IPS DF 6.9 (cell line): ENCODE measurements at places on chromosomes 7 and 10.
A peak's percentile ranks its signal among the peaks of the same experiment; 100 is the strongest.

GRCh38 chr7:140084972-140085371 is 22.2 kb upstream of the PARP12 start:
- no peak for DNase-seq

- DNase-seq: no peak
These were observed 17.9 kb upstream of the GDF10 start for GRCh38 chr10:47282005-47282656.

DNA sequence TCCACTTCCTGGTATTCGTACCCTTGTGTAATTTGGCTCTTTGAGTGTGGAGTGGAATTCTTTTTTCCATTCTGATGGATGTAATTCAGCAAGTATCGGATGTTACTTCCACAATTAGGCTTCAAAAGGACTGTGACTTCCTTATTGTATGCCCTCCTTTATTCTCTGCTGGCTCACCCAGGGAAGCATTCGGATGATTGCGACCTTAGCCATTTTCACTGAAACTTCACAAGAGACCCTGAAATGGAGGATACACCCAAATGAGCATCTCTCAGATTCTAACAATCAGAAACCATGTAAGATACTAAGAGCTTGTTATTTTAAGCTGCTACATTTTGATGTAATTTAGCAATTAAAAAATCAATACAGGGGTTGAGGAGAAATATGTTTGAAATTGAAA is 493.1 kb downstream of the DNAJB9 start:
- DNase-seq: no peak

DNA sequence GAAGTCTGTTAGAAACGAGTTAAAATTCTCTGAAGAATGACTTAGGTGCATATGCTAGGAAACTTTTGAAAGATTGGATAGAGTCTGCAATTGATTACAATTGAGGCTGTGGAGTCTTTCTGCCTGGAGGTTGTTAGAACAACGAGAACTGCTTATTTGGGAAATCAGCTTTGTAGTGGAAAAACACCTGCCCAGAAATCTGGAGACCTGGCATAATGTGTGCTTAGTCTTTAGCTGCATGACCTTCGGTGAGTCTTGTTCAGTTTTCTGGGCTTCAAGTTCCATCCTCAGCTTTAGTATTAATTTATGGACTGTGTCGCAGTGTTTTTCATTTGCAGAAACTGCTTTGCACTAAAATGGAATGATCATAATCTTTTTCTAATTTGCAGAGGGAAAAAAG is 31.7 kb downstream of the CCNY start:
- DNase-seq: no peak

- no peak for DNase-seq
These were observed 66.7 kb downstream of the MICALL2 start for GRCh38 chr7:1392556-1392955.

DNA sequence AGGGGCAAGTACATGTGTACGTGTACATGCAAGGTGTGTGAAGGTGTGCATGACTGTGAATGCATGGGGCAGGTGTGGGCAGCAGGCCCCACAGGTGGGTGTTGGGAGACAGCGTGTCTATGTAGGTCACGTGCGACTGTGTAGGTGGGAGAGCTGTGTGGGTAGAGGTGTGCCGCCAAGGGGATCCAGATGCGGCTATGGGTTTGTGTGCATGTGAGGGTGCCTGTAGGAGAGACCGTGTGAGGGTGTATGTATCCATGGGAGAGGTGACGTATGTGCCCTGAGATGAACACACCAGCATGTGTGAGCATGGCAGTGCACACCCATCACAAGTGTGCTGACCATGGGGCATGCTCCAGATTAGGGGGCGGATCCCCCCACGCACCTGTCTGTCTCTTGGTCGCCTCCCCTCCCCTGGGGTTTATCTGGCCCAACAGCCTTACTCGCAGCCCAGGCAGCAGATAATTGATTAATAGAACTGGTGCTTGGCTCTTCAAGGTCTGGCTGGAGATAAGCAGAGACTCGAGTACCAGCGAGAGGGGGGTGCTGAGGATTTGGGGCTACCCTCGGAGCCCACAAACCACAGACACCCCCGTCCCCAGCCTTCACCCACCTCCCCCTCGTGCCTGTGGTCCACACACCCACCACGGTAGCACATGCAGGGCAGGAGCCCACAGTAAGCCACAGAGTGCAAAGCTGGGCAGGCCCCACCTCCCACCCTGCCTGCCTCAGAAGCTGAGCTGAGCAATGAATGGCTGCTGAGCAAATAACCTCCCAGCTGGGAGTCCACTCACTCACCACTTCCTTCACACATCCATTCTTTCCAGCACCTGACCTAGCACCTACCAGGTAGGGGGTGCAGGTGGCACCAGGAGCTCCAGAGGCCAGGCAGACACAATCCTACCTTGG is 41.4 kb upstream of the ZMIZ1 start:
- no peak for DNase-seq

GRCh38 chr10:79031723-79032122 is 37.0 kb upstream of the ZMIZ1 start:
- DNase-seq: no peak

DNA sequence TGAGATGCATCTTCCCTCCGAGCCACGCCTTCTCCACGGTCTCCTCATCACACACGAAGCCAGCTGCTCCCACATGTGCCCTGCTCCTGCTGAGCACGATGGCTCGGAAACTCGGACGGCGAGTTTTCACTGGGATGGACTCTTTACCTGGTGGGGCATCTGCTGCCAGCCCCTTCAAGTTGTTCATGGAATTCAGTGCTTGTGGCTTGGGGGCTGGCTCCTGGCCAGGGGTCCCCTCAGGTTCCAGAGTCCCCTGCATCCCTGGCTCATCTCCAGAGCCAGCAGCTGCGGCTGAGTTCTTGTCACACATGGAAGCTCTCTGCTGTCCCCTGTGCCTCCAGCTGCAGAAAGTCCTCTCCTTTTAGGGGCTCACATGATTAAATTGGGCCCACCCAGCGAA is 654.0 kb downstream of the SDK1 start:
- no peak for DNase-seq

GRCh38 chr7:140267381-140268226 is 90.8 kb upstream of the KDM7A start:
- no peak for DNase-seq

GRCh38 chr10:91328320-91328984 is 81.7 kb upstream of the HECTD2 start:
- no peak for DNase-seq

- DNase-seq: no peak
These were observed 16.5 kb downstream of the NPS start for GRCh38 chr10:127565583-127565982.

- DNase-seq: no peak
These were observed 74.5 kb downstream of the BMPER start for GRCh38 chr7:33979807-33980355.

DNA sequence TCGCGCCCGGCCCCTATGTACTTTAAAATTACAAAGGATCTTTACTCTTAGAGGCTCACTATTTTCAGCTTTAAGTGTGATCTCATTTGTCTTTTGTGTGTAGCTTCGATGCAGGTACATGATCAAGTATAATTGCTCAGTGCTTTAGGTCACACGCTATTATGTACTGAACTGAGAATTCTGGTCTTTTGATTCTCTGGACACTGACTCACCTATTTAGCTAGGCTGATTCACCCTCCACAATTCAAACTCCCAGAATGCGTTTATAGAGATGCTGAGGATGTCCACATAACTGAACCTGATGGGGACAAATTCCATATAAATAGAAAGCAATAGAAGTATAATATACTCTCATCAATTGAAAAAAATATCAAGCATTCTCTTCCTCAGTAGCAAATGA is 57.8 kb downstream of the PRKCQ start:
- DNase-seq: no peak

DNA sequence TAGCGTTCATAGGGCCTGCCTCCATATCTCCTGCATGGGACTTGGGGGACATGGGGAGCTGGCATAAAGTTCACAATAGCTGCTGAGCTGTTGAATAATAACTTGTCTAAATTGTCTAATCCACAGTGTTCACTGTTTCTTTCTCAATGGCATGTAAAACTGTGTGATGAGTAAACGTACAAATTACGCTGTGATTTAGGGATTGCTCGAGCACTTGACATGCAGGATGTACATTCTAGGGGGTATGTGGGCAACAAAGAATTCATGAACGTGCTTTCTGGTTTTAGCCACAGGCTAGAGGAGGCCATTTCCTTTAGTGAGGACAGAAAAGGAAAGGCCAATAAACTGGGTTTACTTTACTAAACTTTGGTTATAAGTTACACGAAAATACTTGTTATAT is 534.2 kb upstream of the ZWINT start:
- DNase-seq: no peak

- no peak for DNase-seq
These were observed 638 bp upstream of the TRAPPC14 start for GRCh38 chr7:100159099-100159623.

GRCh38 chr7:13411151-13411550 is 578.3 kb downstream of the ETV1 start:
- no peak for DNase-seq

GRCh38 chr7:30974605-30975255 is 11.0 kb downstream of the GHRHR start:
- DNase-seq: peak; percentile 54

DNA sequence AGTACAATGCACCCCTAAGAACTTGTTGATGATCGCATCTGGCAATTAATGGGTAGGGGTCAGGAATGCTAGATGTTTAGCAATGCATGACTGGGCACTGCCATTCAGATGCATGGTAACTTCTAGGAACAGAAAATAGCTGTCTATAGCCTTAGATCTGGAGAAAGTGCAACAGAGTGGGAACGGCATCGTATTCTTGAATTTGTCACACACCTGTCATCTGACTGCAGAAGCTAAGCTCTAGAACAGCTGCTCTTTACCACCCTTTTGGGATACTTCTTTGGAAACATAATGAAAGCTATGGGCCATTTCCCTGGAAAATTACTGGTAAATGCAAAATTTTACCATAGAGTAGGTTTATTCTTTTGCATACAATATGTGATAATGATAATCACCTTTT is 118.1 kb downstream of the SLC25A13 start:
- DNase-seq: no peak

- DNase-seq: no peak
These were observed 80.5 kb upstream of the PPIF start for GRCh38 chr10:79266543-79267312.

DNA sequence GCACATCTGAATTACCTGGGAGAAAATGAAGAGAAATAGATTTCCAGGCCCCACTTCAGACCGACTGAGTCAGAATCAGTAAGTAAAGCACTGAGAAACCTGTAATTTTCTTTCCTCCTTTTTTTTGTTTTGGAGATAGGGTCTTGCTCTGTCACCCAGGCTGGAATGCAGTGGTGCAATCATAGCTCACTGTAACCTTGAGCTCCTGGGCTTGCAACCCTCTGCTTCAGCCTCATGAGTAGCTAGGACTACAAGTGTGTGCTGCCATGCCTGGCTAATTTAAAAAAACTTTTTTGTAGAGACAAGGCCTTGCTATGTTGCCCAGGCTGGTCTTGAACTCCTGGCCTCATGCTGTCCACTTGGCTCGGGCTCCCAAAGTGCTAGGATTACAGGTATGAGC is 260.2 kb downstream of the STK31 start:
- DNase-seq: no peak

DNA sequence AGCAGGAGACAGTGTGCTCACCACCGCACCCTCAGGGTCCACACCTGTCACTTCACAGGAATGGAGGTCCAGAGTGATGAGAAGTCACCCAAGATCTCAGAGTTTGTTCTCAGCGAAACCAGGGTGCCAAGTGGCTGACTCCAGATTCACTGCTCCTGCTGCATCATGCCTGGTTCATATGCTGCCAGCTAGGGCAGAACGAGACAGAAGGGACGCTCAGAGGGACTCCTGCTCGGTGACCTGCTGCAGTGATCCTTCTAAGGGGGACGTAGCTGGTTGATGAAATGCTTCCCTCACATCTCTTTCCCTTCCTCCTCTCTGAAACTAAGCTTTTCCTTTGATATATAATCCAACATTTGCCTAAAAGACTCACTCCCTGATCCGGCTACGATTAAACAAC is 248.5 kb downstream of the SFMBT2 start:
- DNase-seq: no peak

- DNase-seq: no peak
These were observed 24.8 kb upstream of the SHH start for GRCh38 chr7:155837126-155837479.

DNA sequence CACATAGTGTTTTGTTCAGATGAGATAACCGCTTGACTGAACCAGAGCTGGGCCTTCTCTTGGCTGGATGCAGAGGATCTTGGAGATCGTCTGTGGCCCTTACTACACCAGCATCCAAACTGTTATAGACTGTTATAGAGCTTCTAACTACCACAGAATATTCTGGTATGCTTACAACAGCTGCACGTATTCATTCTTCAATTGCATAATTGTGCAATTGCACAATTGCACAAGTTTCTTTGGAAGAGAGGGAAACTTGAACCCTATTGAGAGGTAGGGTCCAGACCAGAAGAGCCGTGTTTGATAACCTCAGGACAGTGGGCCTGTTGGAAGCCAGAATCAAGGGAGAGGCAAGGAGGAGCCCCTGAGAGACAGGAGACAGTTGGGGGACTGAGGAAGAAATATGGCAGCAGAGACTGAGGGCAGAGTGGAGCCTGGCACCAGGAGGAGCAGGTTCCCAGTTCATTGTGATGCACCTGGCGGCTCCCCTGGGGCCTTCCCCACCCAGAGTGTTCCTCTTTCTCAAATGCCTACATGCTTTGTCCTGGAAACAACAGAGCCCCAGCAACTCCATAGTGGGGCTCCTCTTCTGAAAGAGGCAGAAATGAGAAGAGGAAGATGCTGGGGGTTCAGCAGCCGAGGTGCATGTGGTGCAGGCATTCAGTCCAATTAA is 64.1 kb downstream of the PTPRZ1 start:
- no peak for DNase-seq

DNA sequence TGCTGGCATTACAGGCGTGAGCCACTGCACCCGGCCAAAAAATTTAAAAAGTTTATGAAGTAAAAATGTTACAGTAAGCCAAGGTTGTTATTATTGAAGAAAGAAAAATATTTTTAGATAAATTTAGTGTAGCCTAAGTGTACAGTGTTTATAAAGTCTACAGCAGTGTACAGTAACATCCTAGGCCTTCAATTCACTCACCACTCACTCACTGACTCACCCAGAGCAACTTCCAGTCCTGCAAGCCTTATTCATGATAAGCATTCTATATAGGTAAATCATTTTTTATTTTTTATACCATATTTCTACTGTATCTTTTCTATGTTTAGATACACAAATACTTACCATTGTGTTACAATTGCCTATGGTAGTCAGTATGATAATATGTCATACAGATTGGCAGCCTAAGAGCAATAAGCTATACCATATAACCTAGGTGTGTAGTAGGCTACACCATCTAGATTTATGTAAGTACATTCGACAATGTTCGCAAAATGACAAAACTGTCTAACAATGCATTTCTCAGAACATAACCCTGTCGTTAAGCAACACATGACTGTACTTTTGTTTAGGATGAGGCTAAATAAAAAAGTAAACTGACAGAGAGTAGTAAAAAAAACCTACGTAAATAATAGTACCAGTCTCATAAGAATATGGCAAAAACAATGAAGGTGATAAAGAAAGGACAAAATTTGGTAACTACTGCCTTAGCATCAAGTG is 77.8 kb upstream of the FAM133B start:
- no peak for DNase-seq

DNA sequence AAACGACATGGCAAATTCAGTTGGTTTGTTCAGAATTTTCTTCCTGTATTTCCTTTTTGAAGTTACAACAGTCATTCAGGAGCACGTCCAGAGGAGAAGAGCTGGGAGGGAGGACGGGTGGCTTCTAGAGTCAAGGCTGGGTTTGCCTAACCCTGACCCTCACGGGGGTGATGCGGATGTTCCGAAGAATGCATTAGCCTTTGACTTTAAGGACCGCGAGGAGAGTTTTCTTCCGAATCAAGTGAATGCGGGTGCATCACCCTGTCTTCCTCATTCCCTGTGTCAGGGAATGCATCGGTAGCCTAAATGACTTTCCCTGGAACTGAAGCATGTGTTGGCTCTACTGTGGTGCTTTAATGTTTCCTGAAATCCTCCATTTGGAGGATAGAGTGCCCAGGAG is 396.6 kb upstream of the GALNT17 start:
- DNase-seq: no peak
